ENCODE measurements at places on chromosomes 3 and 15. TPM values are rescaled to one million over a fixed set of nuclear protein-coding genes. Genes with fewer than 3 reads are reported as not detected.
A peak's percentile ranks its signal among the peaks of the same experiment; 100 is the strongest.

DNA sequence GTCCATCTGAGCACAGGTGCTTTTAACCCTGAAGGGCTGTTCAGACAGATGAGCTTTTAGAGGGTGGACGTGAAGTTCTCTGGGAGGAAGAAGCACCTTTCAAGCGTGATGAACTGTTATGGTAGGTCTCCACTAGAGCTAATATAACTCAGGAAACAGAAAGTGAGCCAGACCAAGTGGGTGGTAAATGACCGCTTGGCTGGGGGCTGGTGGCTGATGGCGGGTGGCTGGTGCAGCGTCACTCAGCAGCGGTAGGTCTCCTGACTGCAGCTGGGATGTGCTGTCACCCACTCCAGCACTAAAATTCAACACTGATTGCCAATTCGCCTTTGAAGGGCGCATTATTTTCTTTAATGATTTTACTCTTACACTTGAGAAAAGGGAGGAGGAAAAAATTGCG lies 31.2 kb upstream of the LACTB start:
- no peak for DNase-seq

DNA sequence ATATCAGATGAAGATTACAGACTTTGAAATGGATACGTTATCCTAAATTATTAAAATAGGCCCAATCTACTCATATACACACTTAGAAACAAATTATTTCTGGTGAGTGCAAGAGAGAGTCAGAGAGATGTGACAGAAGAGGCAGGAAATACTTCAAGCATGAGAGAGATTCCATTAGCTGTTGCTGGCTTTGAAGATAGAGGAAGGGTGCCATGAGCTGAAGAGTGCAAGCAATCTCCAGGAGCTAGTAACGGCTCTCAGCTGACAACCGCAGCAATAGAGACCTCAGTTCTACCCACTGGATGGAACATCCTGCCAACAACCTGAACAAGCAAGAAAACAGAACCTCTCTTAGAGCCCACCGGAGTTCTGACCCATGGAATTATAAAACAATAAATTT lies 270.7 kb upstream of the SLITRK3 start:
- peak; percentile 8 for DNase-seq

GRCh38 chr15:88032787-88033186 lies 223.8 kb downstream of the NTRK3 start:
- DNase-seq, result no peak

GRCh38 chr3:155026999-155027591 lies 53.0 kb upstream of the MME start:
- no peak for DNase-seq

DNA sequence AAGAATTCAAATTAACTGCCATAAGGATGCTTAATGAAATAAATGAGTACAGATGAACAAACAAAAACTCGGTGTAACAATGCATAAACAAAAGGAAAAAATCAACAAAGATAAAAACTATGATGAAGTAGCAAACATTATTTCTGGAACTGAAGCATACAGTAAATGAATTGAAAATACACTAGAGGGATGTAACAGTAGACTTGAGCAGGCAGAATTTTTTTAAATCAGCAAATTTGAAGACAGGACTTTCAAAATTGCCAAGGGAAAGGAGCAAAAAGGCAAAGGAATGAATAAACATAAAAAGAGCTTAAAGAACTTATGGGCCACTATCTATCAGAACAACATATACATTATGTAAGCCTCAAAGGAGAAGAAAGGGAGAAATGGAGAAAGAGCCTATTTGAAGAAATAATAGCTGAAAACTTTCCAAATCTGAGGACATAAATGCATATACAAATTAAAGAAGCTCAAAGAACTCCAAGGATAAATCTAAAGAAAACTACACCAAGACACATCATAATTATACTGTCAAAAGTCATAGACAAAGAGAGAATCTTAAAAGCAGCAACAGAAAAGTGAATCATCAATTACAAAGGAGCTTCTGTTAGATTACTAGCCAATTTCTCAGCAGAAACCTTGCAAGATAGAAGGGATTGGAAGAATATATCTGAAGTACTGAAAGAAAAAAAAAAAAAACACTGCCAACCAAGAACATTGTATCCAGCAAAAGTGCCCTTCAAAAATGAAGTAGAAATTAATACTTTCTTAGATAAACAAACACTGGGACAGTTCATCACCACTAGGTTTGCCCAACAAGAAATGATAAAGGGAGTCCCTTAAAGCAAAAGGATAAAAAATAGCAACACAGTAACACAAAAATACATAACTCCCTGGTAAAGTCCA lies 15.5 kb downstream of the TOP2B start:
- no peak for DNase-seq

The GOLGA8J gene
- not detected for polyA plus RNA-seq
